Psoas muscle (tissue), 8 donors: ENCODE measurements at places on chromosomes 11 and 22.
A peak's percentile ranks its signal among the peaks of the same experiment; 100 is the strongest.

- no peak for DNase-seq
Observed at GRCh38 chr11:8426076-8426475, 162.4 kb upstream of the LMO1 start.

DNA sequence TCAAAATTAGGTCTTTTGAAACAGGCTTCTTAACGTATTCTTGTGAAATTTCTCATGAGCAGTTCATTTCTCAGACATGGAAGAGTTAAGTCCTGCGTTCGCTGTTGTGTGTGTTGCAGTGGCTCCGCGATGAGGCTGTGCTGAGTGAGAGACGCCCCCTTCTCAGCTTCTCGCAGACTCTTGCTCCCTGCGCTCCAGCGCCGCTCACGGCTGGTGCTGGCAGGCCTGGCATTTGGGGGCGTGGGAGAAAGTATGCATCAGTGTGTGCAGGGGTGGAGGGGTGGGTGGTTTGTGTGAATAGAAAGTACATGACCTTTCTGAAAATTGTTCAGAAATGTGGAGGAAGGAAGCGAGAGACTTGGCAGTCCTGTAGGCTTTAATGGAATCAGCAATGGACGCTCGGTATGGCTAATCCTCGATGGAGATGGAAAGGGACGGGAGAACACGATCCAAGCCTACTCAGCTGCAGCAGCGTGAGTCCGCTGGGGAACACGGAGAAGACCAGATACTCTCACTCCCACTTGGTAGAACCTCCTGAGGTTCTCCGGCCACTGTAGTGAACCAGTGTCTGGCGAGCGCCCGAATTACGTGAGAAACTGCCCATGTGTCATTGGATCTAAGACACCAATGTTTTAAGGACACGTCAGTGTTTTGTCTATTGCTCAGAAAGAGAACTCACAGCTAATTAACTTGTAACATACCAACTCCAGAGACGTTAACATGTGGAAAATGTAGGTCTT lies 5.9 kb downstream of the TAB1 start:
- DNase-seq = peak; percentile 50

DNA sequence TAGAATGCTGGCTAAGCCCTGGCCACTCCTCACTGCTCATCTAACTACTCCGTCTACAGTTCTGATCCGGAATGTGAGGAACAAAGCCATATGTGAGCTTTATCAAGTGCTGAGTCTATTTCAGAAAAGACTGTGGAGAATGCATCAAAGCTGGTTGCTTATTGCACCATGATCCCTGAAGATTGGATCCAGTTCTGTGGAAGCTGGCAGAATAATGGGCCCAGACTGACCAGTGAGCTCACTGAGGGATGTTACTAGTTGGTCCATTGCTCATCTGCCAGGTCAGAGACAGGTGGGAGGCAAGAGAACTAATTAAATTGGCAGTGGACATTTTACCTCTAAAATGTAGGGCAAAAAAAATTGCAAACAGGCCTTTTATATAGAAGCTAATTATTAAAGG lies 681.3 kb downstream of the NTM start:
- DNase-seq = no peak

- no peak for DNase-seq
Observed at GRCh38 chr11:8749202-8749601, 66.6 kb downstream of the RPL27A start.

- DNase-seq = no peak
Observed at GRCh38 chr11:71129624-71130023, 122.8 kb downstream of the SHANK2 start.

DNA sequence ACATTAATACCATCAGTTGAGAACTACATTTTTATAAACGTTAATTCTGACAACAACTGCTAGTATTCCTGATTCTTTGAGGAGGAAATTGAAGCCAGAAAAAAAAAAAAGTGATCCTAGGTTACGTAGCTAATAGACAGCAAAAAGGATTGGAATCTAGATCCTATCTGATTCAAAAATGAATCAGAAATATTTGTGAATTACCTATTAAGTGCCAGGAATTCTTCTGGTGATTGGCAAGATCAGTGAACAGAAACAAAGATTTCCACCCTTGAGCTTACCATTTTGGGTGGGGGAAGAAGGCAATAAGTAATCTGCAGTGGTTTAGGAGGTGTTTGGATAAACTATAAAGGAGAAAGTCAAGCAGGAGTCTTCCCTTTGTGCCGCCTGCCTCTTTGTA lies 63.9 kb upstream of the LARGE1 start:
- no peak for DNase-seq

- no peak for DNase-seq
Observed at GRCh38 chr11:126718276-126718675, 282.3 kb downstream of the KIRREL3 start.

DNA sequence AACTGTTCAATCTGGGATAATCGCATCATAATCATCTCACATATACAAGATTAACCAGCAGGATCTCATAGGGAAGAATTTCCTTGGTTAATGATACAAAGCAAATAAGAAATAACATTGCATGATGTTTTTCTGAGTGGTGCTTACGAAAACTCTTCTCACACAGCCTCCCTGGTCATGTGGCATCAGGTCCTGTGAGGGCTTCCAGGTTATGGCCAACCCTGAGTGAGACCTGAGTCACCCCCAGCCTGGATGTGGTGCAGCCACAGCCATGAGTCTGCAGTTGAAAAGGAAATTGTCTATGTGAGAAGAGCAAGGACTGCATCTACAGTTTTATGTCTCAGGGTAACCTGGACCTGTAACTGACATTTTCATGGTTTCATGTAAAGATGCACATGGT lies 90.5 kb upstream of the XKR3 start:
- no peak for DNase-seq

DNA sequence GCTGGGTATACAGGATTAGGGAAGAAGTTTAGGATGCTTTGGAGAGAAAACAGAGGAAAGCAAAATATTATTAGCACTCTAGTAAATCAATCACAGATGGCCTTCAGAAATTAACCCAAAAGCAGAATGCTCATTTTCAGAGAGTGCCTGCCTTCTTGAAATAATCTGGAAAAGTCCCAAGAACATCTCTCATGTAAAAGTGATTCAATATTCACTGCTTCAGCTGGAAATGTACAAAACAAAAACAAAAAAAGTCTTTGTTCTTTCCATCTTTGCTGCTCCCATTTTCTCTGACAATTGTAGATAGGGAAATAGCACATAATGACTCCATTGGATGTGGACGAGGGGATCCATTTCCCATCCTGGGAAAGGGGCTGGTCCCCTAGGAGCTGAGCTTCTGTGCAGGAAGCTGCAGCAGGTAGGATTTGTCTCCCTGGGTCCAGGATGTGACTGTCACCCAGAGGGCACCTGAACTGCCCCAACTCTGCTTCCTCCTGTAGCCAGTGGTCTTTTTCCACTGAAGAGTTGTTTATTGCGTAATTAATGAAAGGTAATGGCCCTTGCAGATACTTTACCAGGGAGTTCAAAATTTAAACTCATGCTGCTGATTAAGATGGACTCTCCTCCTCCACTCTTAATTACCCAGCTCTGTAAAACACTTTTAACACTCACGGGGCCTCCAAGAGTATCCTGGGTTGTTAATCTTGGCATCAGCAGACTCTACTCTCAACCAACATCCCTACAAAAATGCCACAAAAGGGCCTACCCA lies 57.9 kb downstream of the SC5D start:
- no peak for DNase-seq

GRCh38 chr11:911031-911889 lies 650 bp upstream of the CHID1 start:
- peak; percentile 64 for DNase-seq

GRCh38 chr11:126317756-126318573 lies 14.1 kb downstream of the DCPS start:
- DNase-seq = peak; percentile 78

- no peak for DNase-seq
Observed at GRCh38 chr22:26789951-26790350, 132.6 kb downstream of the MIAT start.

- no peak for DNase-seq
Observed at GRCh38 chr11:72758690-72759389, 6.6 kb upstream of the ARAP1 start.

DNA sequence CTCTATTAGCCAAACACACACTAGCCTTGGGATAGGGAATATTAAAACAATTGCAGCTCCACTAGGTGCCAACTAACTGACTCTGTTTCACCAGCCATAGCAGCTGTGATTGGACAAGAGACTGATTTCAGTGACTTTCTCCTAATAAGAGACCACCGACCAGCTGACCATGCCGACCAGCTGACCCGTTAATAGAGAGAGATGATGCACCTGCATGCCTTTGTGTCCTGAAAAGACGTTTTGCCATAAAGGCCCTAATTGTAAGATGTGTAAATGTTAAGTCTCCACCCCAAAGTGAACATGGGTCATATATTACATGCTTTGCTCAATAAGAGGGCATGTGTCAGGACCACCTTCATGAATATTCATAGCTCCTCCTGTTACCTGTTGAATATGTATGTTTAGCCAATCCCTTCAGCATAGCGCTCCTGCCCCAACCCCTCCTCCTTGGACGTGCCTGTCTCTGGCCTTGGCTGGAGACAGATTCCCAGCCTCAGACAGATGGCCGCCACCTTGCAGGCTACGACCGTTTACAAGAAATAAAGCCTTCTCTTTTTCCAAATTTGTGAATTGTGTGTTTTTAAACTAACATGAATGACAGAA lies 1.3 kb upstream of the NADSYN1 start:
- DNase-seq = no peak

- DNase-seq = no peak
Observed at GRCh38 chr11:61091373-61092279, 10.7 kb upstream of the CD5 start.

DNA sequence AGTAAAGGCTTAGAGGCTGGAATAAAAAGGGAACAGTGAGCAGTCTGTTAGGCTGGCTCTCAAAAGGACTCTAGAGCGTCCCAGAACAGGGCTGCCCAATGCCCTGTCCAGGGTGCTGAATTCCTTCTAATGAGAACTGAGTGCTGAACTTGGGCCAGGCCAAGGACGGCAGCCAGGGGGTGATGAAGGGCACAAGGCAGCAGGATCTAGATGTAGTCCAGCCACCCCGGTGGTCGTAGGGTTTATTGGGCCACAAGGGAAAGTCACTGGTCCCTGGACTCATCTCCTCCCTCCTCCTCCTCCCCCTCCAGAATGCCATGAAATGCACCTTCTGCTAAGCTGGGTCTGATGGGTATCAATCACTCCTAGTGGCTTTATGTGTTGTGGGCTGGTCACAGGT lies 19.2 kb downstream of the NPTXR start:
- DNase-seq = peak; percentile 37

DNA sequence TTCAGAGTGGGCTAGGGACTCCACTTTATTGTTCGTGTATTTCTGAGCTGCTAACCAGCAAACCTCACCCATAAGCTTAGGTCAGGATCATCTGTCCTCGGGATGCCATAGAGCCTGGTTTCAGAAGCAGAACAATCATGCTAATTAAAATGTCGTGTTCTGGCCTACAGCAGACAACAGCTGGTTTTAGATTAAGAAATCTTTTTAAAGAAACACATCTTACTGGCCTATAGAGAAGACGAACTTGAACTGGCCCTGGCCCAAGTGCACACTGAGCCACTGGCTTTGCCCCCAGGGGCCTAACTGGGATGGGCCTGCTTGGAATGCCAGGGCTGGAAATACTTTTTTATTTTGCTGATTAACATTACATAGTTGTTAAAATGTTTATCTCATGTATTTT lies 63.2 kb downstream of the ALX4 start:
- peak; percentile 54 for DNase-seq

DNA sequence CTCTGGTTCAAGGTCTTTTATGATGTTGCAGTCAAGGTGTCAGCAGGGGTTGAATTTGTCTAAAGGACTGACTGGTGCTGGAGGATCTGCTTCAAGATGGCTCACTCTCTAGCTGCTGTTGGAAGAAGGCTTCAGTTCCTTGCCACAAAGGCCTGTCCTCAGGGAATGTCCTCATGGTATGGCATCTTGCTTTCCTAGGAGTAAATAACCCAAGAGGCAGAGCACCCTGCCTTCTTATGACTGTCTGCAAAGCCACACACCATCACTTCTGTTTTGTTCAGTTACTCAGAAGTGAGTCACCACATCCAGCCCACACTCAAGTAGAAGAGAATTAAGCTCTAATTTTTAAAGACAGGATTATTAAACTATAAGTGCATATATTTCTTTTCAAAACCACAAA lies 45.2 kb downstream of the PLAAT5 start:
- no peak for DNase-seq

GRCh38 chr11:79610139-79610538 lies 169.3 kb upstream of the TENM4 start:
- DNase-seq = no peak

DNA sequence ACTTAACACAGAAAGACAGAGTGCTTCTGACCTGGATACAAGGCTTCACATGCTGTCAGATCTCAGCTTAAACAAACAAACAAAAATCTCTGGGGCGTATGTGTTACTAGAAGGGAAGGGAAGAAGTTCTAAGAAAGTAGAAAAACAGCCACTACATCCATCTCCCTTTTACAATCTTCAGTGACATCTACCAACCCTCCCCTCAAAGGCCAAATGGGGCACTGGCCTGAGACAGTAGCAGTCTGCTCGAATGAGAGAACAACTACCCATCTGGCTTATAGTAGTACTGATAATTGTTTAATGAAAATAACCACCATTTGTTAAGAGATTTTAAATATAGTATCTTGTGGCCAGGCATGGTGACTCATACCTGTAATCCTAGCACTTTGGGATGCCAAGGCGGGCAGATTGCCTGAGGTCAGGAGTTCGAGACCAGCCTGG lies 29.4 kb downstream of the CCDC83 start:
- no peak for DNase-seq

DNA sequence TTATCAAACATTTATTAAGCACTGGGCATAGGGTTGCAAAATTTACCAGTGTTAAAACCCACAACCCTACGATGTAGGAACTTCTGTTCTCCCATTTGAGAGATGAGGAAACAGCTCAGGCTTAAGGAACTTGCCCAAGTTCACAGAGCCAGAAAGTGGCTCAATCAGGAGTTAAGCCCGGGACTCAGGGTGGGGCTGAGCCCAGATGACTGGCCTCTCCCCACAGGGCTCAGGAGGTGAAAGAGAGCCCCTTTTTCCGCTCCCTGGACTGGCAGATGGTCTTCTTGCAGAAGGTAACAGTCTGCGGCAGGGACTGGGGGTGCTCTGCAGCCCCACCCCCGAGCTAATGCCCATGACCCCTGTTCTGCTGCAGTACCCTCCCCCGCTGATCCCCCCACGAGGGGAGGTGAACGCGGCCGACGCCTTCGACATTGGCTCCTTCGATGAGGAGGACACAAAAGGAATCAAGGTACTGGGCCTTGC lies 5.6 kb upstream of the ANKRD13D start:
- DNase-seq = peak; percentile 15

- peak; percentile 53 for DNase-seq
Observed at GRCh38 chr11:47394322-47395222, 13.8 kb upstream of the SLC39A13 start.

GRCh38 chr11:126072801-126073594 lies 10.3 kb upstream of the CDON start:
- DNase-seq = no peak

DNA sequence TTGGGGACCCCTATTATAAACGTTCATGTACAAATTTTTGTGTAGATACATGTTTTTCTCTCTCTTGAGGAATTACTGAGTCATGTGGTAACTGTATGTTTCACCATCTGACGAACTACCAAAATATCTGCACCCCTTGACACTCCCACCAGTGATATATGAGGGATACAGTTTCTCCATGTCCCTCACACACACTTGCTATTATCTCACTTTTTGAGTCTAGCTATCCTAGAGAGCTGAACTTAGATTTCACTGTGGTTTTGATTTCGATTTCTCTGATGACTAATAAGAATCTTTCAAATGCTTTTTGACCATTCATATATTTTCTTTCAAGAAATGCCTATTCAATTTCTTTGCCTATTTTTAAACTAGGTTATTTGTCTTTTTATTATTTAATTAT lies 200.2 kb downstream of the PGR start:
- DNase-seq = no peak
